ENCODE measurements at places on chromosomes 11 and 22.

DNA sequence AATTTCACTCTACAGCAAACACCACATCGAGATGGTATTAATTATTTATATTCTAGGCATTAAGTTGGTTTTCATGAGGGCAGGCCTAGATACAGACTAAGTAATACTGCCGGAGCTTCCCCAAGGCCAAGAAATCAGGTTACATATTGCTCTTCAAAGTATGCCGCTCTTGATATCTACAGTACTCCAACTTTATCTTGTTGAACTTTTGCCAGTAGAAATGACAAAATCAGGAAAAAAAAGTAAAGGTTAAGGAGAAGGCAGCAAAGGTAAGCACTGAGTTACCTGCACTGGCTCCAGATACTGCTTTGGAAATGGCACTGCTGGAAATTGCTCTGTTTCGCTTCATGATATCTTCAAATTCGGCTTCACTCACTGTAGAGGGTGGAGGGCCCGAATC, 14.4 kb downstream of the CPSF7 start:
- no peak for DNase-seq

DNA sequence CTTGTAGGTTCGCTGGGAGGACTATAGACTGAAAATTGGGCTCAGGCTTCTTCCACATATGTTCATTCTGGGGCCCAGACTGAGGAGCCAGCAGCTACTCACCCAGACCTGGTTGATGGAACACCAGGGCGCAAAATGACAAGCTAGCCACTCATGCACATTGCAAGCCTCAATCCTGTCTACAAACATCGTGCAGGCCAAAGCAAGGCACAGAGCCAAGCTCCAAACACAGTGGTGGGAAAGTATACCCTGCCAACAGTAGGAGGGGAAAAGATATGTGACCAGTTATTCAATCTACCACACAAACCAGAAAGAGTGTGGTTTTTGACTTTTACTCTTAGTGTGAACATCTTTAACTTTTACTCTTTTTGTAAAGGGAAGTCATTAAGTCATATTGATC, 660.5 kb downstream of the NTM start:
- DNase-seq: no peak

DNA sequence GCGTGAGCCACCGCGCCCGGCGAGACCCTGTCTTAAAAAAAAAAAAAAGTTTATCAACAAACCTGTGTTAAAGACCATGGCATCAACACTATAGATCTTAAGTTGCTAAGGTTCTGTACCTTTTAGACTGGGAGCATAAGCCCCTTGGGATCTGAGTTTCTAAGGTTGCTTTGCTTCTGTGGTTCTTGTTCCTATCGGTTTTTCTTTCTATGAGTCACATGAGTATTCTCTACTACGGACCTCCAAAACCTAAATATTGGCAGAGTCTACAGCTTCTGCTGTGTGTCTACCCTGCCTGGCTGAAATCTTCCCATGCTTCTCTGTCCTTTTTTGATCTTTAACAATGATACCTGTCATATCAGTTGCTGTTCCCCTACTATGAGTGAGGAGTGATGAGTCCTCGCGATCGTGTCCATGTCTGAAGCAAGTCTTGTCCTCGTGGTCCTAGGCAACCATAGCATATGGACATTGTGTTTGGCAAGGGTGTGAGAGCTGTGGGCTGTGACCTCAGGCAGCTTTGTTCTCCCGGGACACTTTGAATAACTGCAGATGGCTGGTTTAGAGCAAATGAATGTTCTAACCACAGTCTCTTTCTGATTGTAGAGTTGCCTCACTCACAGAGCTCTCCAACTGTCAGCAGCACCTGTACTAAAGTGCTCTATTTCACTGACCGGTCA, 9.0 kb upstream of the DLAT start:
- no peak for DNase-seq

- DNase-seq: no peak
These were observed 42.2 kb downstream of the SYT13 start for GRCh38 chr11:45243967-45244366.

DNA sequence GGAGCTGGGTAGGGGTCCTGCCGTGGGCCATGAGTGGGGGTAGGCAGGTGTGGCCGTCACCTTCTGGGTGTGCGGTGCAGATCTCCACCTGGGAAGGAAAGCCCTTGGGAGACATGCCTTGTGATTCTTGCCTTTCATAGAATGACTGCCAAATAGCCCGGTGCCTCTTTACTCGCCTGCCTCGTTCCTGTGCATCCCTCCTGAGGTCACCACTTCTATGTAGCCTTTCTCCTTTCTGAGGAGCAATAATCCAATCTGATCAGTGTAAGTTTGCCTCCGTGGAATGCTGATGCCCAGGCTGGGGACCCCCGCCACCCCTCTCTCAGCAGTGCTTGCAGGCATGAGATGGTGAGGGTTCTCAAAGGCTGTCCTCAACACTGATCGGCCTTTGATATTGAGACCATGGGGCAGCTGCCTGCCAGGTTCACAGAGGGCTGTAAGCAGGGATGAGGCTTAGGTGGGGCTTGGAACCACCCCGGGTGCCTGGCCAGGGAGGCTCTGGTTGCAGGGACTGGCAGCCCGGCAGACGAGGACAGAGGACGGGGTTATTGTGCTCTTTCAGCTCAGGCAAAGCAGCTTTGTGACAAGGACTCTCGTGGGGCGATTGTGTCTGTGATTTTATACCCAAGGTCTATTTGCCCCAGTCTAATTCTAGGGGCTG, 86.1 kb upstream of the WNT7B start:
- no peak for DNase-seq

DNA sequence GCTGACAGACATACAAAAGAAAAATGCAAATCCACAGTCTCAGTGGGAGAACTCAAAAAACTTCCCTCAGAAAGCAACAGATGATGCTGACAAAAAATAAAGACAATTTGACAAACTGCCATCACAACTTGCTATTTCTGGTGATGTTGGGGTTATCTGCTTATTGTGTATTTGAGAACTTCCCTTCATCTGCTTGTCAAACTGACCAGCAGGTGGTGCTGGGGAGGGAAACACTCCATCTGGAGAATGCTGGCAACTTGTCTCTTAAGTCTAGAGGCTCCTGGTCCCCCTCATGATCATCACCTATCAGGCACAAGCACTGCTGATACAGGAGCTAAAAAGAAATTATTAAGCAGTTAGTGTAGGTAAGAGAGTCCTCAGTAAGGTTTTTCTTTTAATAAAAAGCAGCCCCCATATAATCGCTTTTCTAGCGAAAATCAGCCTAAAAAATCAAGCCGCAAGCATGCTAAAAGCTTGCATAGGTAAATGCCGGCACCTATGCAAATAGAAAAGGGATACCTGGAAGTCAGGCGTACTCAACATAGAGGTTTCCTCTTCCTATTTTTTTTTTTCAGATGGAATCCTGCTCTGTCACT, 9.8 kb upstream of the FAM111B start:
- no peak for DNase-seq

DNA sequence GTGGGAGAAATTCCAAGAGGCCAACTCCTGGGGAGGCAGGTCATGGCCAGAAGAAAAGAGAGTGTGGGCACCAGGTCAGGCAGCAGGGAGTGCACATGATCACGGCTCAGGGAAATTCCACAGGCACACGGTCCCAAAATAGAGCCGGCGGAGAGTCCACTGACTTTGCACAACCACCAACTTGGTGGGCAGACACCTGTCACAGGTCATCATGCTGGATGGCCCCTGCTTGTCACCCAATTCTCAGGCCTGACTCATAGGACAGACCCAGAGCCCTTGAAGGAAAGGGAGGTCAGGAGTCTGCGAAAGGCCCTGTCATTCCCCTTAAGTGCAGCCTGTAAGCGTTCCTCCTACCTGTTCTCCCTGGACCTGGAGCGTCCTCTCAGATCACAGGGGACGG, 15.8 kb downstream of the APOL2 start:
- no peak for DNase-seq

- DNase-seq: no peak
These were observed 707.4 kb upstream of the CHORDC1 start for GRCh38 chr11:90930252-90930651.

GRCh38 chr11:36427876-36428275, 82.2 kb downstream of the TRAF6 start:
- no peak for DNase-seq

GRCh38 chr11:80668039-80668438, 1227.2 kb upstream of the TENM4 start:
- DNase-seq: no peak

DNA sequence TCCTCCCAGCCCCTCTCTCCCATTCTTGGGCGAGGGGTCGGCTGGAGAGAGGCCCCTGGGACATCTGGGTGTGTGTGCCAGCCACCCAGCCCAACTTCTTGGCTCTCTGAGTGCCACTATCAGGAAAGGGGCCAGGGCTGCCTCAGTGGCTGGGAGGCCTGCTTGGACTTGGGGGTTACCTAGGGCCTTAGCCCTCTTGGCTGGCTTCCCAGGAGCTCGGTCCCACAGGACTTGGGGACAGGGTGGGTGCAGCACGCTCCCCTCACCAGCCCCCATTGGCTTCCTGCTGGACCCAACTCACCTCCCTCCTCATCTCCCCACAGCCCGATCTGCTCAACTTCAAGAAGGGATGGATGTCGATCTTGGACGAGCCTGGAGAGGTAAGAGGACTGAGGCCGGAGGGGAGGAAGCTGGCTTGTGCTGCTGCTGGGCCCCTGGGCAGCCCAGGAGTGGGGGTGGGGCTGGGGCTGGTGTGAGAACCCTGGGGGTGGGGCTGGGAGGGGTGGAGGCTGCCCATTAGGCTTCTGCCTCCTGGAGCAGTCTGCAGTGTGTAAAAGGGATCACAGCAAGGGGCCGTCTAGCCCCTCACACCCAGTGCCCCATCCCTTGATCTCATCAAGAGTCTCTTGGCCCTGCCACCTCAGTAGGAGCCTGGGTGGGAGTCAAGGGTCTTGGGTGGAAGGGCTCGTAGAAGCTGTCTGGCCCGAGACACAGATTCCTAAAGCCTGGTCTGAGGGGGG, 54.8 kb downstream of the TRIOBP start:
- no peak for DNase-seq

DNA sequence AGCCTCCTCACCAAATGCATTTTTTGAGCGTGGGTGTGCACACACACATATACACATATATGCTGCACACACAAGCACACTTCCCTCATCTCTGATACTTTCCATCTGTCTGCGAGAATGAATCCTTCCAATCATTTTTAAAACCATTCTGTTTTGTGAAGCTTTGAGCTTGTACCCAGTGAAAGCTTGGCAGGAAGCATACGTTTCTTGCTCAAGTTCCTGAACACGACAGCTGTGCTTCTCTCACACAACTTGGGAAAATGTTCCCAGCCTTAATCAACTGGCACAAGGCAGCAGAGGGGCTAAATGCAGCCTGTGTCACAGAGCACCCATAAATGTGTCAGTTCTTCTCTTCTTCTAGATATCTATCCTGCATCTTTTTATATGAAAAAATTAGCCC, 524.0 kb upstream of the KIRREL3 start:
- DNase-seq: no peak

DNA sequence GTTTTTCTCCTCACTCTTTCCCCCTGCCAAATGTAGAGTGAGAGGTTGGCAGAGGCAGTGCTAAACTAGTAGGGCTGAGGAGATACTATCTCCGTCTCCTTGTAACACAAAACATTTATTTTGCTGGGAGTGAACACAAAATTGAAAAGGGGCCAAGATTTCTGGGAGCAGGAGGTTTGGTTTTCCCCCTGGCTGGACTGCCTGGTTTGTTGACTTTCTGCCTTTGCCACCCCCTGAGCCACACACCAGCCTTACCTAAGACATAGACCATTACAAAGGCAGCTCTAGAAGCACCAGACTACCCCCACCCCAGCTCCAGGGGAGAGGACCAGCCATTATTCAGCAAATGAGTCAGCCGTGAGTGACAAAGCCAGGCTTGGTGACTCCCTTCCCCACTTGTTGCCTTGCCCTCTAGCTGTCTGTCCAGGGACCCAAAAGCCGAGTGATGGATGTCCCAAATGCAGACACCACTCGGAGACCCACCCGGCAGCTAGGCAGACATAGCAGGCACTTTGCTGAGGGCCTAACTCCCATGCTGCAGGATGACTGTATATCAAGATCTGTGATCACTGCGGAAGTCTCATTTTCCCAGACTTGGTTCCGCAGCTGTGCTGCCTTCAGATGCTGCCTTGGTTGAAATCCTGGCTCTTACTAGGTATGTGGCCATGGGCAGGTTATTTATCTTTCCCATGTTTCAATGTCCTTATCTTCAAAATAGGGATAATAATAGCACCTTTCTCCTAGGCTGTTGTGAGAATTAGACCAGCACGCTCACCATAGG, 17.7 kb upstream of the CDON start:
- DNase-seq: peak; percentile 79

- no peak for DNase-seq
These were observed 115.8 kb upstream of the PITPNB start for GRCh38 chr22:28034760-28035401.

GRCh38 chr11:19953336-19953735, 206.9 kb downstream of the DBX1 start:
- DNase-seq: no peak
